Stimulated activated CD4-positive, alpha-beta T cell treated with anti-CD3 and anti-CD28 coated beads, Interleukin-4, amount 100 ng/mL, for 4 hours (primary cell): ENCODE measurements at places on chromosomes 1 and 21.

DNA sequence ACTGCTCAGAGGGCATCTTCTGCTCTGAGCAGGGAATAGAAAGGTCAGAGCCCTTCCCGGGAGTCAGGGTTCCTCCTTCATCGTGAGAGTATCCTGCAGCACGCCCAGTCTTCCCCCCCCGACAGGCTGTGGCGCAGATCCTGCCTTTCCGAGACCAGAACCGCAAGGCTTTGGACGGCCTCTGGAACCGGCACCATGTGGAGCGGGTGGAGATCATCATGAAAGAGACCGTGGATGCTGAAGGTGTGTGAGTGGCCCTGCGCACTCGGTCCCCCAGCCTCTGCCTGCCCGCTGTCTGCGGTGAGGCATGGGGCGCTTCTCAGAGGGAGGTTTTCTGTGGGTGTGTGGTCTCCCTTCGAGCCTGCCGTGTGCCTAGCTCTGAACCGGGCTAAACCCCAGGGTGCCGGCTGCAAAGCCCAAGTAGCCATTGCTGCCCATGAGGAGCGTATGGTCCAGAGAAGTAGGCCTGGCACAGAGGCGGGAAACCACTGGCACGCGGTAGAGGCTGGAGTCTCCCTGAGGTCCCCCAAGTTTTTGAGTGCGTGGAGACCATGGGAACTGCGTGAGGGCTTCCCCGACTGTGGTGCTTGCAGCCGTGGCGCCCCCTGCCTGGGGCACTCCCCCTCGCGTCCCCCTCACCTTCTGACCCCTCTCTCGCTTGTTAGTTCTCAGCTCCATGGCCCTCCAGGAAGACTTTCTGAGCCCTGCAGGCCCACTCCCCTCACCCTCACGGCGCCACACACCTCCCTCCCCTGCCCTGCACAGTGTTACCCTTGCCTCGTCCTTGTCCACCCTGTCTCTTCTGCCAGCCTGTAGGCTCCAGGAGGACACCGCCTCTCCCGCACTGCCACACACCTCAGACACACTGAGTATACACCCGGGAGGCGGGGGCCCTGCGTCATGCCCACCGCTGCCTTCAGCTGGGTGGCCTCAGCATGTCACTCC is 12.5 kb downstream of the H6PD start:
- no peak for DNase-seq

DNA sequence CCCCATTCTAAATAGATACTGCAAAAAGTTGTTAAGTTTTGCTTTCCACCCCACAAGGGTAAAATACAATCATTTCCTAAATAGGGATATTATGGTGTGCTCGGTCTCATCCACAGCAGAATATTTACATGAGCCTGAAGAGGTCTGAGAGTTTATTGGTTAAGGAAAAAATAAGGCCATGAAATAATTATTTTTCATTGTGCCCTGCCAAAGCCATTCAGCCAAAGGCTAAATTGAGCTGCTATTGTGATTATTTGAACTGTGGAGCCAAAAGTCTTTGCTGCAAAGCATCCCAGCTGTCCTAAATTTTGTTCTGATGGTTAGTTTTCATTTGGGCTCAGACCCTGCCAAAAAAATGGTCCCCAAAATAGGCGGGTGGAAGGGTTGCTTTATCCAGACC is 298.7 kb upstream of the ESRRG start:
- DNase-seq = no peak

DNA sequence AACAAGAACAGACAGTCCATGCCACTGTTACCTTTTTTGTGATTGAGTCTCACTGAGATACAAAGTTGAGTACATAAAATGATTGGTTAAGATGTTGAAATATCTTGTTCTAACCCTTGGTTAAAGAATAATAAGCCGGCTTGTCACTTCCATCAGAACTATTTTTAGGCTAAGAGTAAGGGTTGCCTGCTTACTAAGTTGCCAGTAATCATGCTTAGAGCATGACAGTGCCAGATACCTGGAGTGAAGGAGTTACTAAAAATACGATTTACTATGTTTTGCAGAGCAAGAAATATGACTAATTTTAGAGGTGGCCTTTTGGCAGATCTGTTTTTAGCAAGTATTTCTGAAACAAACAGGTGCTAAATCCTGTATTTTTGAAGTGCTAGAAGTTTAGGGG is 6.0 kb downstream of the HUNK start:
- DNase-seq = no peak

DNA sequence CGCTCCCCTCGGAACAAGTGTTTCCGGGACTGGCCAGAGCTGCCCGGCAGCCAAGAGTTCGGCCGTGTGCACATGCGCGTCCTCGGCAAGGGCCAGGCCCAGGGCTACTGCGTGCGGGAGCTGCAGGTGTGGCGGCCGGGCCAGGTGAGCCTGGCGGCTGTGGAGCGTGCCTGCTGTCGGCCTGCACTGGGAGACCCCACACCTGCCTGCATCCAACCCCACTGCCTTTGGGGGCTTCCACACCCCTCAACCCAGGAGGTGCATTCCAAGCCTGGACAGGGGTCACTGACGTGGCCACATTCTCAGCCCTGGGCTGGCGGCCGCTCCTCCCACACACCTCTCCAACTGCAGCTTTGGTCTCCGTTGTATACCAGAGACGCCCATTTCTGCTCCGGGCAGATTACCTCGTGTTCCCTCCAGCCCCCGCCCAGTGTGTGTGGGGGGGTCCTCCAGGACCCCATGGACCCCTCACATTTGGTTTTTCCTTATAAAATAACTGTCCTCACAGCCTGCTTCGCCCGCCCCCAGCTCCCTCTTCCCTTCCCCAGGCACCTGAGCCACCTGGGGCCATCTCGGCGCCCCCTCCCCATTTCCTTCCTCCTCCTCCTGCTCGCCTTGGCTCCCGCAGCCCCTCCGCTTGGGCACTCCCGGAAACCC is 6.1 kb downstream of the RNF223 start:
- DNase-seq = no peak

GRCh38 chr1:168321945-168322344 is 41.3 kb downstream of the TBX19 start:
- no peak for DNase-seq

DNA sequence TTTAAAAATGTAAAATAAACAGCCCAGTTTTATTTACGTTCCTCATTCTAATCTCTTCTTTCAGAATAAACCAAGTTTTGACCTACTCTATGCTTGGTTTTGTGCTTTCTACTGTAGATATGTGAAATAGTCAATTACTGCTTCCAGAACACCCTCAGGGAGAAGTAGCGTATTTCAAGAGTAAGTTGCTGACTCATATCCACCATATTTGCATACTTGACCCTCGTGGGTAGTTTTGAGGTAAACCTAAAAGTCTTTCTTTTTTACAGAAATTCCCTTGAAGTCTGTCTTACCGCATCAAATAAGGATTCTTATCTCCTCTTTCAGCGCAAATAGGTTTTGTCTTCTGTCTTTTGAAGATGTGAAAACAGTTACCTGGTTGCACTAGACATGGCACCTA is 1.4 kb upstream of the OR2L3 start:
- DNase-seq = no peak

GRCh38 chr1:176469450-176470010 is 6.6 kb downstream of the PAPPA2 start:
- no peak for DNase-seq

GRCh38 chr1:91349524-91349923 is 55.1 kb downstream of the HFM1 start:
- no peak for DNase-seq

- no peak for DNase-seq
These were observed 23.2 kb upstream of the MX1 start for GRCh38 chr21:41402796-41403195.

GRCh38 chr1:61198554-61198953 is 116.2 kb downstream of the NFIA start:
- DNase-seq = no peak

GRCh38 chr1:232529747-232530146 is 100.2 kb downstream of the SIPA1L2 start:
- DNase-seq = no peak

DNA sequence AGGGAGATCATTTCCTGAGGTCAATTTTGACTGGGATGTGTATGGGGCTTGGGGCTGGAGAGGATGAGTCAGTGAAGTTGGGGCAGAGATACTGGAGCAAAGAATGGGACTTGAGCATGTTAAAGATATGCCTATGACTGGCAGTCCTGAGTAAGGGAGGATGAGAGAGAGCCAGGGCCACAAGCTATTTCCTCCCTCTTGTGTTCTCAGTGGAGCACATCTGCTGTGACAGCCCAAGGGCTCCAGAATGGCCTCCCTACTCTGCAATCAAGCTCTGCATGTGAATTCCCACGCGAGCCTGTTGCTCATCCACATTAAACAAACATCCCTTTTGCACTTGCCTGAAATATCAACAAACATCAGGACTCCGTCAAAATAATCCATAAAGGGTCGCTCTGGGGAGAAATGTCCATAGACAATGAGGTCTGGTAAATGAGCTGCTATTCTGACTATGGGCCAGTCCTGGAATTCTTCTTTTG is 9.2 kb downstream of the ADCY10 start:
- DNase-seq = no peak

- no peak for DNase-seq
These were observed 135.9 kb downstream of the FGGY start for GRCh38 chr1:59432531-59433439.

- no peak for DNase-seq
These were observed 179.3 kb downstream of the KAZN start for GRCh38 chr1:14777516-14778506.

DNA sequence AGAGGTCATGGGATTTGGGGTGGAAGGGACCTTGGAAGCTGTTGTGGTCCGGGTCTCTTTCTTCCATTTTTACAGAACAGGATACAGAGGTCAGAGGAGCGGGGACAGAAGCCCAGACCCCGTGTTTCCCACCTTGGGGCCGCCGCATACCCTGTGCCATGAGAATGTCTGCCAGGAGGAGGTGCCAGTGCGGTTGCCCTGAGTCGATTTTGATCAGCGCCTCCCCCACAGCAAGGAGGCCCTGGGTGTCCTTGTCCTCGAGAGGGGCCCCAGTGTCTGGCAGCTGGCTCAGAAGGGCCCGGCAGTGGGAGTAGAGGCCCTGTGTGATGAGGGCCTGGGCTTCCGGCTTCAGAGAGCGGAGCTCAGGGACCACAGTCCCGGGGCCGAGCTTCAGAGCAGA is 12.3 kb upstream of the MMEL1 start:
- no peak for DNase-seq

DNA sequence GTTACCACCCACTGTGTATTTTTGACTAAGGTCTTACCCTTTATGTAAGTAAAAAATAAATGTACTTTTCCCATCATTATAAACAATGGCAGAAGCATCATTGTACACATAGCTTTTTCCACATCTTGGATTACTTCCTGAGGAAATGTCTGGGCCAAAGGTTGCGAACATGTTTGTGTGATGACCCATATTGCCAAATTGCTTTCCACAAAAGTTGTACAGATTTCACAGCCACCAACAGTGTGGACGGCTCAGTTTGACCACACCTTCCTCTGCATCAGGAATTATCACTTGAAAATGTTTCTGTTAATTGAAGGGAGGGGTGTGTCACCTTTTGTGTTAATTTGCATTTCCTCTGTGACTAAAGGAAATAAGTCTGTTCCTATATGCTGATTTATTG is 25.7 kb downstream of the AKNAD1 start:
- DNase-seq = no peak

GRCh38 chr1:230208619-230209261 is 141.7 kb downstream of the GALNT2 start:
- DNase-seq = peak; percentile 35

- no peak for DNase-seq
These were observed 41.5 kb upstream of the DIPK1A start for GRCh38 chr1:93002781-93003180.

DNA sequence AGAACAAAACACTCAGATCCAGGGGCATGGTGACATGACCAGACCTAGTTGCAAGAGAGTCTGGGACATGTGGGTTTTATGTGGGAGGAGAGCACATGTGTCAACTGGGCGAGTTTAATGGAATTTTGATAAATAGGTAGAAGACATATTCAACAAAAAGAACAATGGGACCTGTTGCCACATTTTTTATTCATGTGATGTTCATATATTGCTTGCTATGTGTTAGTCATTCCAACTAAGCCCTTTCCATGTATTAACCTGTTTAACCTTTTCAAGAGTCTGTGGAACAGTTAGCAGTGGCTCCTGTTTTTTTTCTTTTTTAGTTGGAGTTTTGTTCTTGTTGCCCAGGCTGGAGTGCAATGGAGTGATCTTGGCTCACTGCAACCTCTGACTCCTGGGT is 30.1 kb upstream of the CSF3R start:
- DNase-seq = no peak
